SK-N-MC (cell line): ENCODE measurements at places on chromosomes 6 and 20.

DNA sequence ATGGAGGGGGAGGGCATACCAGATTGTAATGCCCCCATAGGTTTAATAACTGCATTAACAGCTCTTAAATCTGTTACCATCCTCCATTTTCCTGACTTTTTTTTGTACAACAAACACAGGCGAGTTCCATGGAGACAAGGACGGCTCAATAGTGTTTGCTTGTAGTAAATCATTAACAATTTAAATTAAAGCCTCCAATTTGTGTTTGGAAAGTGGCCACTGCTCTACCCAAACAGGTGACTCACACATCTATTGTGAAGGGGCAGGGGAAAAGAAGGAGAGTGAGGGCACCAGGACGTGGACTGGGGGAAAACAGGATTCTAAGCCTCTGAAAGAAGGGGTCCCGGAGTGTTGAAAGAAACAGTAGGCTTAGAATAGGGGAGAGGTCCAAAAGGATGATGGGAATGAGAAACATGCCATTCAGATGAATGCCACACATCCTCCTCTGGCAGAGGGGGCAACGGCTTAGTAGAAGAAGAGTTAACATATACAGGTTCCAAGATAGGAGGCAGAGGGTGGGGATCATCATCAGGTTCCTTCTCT is 6.9 kb downstream of the GLYATL3 start:
- no peak for DNase-seq

DNA sequence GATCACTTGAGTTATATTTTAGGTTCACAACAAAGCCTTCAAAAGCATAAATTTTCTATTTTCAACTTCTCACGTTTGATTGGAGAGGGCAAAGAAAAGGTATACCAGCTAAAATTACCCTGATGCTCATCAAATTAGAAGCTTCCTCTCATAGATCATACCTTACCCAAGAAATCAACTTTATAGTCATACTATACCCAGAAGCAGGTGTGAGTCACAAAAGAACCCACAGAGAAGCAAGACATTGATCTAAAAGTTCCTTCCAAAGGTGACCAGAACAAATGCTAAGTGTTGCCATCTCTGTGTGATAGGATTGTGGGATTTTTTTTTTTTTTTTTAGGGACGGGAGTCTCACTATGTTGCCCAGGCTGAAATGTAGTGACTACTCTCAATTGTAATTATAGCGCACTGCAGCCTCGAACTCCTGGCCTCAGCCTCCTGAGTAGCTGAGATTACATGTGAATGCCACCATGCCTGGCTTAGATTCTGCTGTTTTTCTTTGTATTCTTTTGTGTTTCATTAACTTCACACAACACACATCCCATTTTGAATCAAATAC is 3.3 kb downstream of the EIF2S2 start:
- DNase-seq, result no peak

DNA sequence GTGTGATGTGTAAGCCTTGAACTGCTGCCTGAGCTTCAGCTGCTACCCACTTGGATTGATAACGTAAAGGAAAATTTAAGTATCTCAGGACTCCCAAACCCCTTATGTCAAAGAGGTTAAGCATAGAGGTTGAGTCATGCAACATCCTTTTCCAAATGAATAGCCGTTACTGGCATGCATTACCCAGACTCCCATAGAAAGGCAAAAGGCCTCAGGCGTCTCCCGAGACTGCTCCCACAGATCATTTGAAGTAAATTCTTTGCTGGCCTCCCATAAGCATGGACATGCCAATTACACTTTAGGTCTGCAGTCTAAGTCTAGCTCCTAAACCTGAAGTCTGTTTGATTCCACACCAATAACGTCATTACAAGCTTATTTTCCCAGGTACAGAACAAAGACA is 14.7 kb downstream of the IPCEF1 start:
- no peak for DNase-seq

DNA sequence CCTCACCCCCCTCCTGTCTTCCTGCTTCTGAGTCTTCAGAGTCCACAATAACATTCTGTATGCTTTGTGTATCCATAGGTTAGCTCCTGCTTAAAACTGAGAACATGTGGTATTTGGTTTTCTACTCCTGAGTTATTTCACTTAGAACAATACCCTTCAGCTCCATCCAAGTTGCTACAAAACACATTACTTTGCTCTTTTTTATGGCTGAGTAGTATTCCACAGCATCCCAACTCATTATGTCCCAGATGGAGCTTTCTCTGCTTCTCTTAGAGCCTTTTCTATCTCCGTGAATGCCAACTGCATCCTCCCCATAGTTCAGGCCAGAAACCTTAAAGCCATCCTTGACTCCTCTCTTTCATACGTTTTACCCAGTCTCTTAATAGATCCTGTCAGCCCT is 55.8 kb downstream of the STMND1 start:
- no peak for DNase-seq

- no peak for DNase-seq
These were observed 102.3 kb upstream of the KCNK16 start for GRCh38 chr6:39424831-39425230.

DNA sequence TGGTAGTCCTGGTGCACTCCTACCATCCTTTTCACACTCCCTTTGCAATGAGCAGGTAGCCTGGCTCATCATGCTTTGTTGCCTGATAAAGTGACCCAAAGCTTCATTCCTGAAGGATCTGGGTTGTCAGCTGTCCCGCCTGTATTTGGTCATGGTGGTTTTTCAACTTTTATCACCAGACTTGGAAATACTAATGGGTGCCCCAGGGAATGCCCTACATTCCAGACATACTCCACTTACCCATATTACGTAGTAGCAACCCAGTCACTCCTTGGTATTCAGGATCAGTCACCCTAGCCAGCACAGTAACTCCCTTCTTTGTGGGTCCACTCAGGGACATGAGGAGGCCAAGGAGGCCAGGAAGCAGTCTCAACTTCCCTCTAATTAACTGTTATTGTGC is 199.2 kb downstream of the MAFB start:
- DNase-seq, result no peak

DNA sequence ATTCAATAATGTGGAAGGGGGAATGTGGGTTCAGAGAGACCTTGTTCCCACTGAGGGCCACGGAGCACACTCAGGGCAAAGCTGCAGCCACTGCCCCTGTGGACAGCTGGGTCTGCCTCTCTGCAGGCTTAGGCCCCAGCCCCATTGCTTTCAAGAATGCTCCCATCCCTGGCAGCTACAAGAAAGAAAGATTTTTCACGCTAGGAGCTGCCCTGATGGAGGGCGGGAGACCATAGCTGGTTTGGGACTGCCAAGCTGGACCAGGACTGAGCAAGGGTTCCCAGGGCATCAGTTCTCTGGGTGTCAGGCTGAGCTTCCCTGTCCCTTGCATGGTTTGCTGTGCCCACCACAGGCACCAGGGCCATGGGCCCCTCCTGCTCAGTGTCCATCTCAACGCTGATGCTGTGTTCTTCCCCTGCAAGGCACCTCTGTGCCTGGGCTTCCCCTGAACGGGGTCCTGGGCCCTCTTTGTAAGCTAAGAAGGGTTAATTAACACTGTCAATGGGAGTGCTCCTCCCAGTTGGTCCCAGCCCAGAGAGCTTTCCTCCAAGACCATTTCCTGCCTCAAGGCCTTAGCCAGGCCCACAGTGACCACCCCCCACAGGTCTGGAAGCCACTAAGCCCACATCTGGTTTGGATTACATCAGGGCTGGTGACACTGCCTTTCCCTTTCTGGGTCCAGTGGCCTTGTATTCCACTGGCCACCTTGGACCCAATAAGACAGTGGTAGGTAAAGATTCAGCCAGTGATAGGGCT is 8.4 kb downstream of the FOXS1 start:
- no peak for DNase-seq

- DNase-seq, result no peak
These were observed 28.8 kb downstream of the GCM1 start for GRCh38 chr6:53119772-53120409.

DNA sequence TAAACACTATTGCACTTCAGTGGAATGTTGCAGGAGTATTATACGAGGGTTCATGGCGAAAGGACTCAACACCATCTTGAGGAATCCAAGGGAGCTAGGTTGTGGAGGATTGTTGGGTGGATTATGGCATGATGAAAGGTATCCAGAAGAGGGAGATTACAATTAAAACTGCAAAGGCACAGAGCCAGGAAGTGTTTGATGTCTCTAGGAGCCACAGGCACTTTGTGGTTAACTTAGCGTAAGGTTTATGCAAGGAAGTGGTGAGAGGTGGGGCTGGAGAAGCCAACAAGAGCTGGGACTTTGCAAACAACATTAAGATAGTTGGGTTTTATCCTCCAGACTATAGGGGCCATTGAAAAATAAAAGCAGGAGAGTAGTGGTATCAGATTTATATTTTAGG is 86.6 kb upstream of the TPD52L1 start:
- peak; percentile 70 for DNase-seq

GRCh38 chr6:127539272-127539671 is 20.1 kb upstream of the MTCL3 start:
- DNase-seq, result peak; percentile 37

DNA sequence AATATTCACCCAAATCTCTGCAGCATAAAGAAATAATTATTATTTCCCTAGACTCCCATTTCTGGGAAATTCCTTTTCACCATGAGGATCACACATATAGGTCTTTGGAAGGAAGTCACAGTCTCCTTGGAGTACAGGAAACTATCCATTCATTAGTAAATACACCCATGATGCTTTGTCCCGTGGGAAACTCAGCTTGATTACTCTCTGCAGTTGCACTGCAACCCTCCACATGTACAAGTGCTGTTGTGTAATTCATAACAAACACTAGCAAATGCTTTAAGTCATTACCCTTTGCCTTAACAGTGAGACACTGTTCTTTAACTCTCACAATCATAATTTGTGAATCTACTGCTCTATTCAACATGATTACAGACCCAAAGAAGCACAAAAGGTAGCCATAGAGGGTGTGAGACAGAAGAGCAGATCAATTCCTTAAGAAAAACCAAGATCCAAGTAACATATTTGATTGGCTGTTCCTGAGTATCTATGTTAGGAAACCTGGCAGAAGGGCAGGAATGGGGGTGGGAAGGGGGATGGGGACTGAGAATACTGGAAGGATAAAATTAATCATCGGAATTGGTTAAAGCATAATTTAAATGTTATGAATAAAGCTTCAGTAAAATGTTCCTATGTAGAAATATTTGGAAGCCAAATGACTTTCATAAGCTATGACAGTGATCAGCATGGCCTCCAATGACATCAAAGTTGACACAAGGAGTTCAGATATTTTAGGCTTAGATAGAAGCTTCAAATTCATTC is 268.0 kb downstream of the HACE1 start:
- peak; percentile 86 for DNase-seq
